GM13976 (cell line): ENCODE measurements at places on chromosomes 3 and 15.

GRCh38 chr3:134790065-134790464 lies 5.0 kb upstream of the EPHB1 start:
- no peak for DNase-seq

DNA sequence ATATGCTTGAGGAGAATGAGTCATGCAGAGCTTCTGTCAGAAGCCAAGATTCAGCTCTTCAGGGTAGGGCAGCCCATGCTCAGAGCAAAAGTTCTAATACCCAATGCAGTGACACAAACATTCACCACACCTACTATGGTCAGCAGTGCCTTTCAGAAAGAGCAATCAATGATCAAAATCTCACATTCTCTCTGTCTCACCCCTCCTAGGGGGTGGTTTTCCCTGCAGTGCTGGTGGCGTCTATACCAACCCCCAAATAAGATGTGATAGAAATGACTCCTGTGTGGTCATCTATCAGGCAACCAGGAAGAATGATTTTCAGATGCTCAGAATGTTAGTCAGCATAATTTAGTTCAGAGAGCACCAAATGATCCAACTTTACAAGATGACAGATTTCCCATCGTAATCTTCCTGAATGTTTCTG lies 385.3 kb downstream of the NTRK3 start:
- no peak for DNase-seq

DNA sequence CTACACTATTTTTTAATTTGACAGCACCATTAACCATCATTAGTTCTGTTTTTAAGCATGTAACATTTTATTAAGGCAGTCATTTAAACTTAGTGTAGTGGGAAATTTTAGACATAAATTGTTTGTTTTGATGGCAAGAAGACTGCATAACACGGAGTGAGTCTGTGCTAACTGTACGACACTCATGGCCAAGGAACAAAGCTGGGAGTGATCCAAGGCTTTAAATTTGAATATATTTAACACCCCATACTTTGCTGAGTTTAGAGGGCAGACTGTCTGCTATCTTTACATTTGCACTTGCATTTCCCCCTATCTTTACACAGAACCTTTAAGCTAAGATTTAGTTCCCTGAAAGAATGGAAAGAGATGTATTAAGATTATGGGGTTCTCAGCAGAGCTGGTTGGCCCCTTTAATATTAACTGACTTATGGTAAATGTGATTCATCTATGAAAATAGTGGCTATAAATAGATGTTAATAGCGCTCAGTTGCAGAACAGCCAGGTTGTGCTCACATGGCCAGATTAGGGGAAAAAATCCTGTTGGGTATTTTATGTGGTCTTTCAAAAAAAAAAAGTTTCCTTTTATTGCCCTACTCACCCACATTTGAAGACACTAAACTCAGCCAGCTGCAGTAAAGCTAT lies 120.7 kb downstream of the CMSS1 start:
- peak; percentile 50 for DNase-seq

- DNase-seq, result no peak
Measured at GRCh38 chr3:137205394-137206045, 247.7 kb downstream of the IL20RB start.

DNA sequence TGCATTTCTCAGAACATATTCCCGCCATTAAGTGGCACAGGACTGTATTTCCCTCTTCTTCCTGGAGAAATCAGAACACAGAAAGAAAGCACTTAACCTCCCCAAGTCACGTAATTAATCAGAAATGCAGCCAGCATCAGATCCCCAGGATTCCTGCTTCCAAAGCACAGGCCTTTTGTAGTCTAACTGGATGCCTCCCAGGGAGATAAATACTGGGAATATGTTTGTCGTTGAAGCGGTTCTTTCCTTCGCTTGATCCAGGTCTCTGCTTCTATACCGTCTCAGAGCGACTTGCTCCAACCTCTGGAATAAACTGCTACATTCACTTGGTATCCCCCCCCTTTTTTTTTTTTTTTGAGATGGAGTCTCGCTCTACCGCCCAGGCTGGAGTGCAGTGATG lies 198.6 kb downstream of the KBTBD8 start:
- no peak for DNase-seq

GRCh38 chr3:186239321-186239720 lies 122.7 kb downstream of the DGKG start:
- DNase-seq, result no peak

- no peak for DNase-seq
Measured at GRCh38 chr3:16516695-16517481, 3.4 kb upstream of the RFTN1 start.

GRCh38 chr15:68214838-68215254 lies 9.7 kb upstream of the CALML4 start:
- DNase-seq, result no peak

DNA sequence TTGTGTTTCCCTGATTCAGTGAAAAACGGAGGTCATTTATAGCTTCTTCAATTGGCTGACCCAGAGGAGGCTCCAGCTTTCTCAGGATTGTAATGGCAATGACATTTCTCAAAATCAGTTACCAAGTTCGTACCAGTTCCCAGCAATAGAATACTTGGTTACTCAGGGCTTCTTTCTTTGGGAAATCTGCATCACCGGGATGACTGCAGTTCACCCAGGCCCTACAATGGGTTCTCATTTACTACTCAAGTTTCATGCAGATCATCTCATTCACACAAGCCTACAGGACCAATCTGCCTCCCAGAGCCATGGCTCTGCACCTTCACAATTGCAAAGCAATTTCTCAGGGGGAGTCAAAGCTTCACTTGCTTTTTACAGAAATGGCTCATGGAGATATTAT lies 109.6 kb downstream of the FHIT start:
- no peak for DNase-seq

GRCh38 chr3:14832975-14833722 lies 14.4 kb downstream of the FGD5 start:
- no peak for DNase-seq

- no peak for DNase-seq
Measured at GRCh38 chr15:53580366-53580765, 179.1 kb downstream of the WDR72 start.

GRCh38 chr3:48367201-48367600 lies 4.8 kb upstream of the FBXW12 start:
- DNase-seq, result no peak

- no peak for DNase-seq
Measured at GRCh38 chr3:126344380-126345041, 12.7 kb downstream of the KLF15 start.

- DNase-seq, result no peak
Measured at GRCh38 chr3:43212914-43213611, 73.3 kb upstream of the SNRK start.
